Brain pericyte (primary cell): ENCODE measurements at places on chromosomes 13 and 19.

DNA sequence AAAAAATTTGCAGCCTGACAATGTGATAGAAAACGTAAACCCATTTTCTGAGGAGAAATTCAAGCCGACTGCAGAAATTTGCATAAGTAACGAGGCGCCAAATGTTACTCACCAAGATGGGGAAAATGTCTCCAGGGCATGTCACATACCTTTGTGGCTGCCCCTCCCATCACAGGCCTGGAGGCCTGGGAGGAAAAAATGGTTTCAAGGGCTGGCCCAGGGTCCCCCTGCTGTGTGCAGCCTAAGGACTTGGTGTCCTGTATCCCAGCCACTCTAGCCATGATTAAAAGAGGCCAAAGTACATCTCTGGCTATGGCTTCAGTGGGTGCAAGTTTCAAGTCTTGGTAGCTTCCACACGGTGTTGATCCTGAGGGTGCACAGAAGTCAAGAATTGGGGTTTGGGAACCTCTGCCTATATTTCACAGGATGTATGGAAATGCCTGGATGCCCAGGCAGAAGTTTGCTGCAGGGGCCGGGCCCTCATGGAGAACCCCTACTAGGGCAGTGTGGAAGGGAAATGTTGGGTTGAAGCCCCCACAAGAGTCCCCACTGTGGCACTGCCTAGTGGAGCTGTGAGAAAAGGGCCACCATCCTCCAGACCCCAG lies 1842.3 kb downstream of the PCDH9 start:
- no peak for DNase-seq

- DNase-seq = no peak
Measured at GRCh38 chr19:49387936-49388372, at the start of gene KASH5. Gene KASH5 (plus strand): TSS chr19:49388249. CDS start chr19:49390884, 2,635 bp downstream.

DNA sequence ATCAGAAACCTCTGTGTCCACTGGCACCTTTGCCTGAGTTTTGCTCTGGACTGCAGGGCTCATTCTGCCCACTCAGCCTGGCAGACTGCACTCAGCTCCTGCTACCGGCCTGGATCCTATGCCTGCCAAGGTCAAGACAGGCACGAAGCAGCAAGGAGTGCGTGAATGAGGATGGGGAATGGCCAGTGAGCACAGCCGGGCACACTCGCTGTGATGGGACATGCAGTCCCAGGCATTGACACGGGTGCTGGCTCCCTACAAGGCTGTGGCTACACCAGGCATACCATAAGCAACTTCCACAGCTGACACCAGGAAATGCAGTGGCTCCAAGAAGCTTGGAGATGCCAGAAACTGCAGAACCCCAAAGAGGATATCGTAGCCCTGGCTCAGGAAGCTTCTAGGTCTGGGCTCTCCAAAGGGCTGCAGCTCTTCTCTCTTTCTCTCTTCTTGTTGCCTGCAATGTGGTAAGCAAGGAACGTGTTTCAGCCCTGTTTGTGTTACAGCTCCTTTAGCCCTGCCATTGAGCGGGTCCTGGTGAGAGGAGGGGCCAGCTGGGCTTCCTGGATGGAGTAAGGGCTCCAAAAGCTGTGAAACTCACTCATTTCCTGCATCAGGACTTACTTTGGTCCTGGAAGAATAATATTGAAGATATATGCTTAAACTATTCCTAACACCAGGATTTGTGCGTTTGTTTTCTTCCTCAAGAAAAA lies 832.6 kb upstream of the SLITRK5 start:
- DNase-seq = no peak

DNA sequence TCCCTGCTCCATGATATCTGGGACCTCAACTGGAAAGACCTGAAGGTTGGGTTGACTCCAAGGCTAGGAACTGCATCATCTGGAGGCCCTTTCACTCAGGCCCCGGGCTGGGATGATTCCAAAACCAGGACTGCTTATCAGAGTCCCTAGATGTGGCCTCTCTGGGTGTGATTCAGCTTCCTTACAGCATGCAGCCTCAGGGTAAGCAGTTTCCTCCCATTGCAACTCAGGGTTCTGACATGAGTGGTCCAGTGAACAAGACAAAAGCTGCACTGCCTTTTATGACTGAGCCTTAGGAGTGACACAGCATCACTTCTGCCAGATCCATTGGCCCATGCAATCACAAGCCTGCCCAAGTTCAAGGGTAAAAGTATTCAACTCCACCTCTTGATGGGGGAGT lies 502.8 kb downstream of the COG6 start:
- DNase-seq = no peak

DNA sequence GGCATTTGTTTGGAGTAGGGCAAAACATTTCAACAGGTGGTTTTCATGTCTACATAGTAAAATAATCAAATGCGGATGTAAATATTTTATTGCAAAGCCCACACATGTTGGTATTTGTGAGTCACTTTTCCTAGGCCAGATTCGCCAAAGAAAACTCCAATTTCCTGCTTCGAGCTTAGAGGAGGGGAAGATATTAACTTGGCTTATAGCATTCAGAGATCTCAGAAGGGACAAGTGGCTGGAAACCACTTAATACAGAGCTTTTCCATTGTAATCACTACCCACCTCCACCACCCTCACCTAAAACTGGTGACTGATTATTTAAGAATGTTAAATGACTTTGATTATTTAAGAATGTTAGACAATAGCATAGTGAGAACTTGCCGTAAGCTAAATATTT lies 530.6 kb upstream of the SPRY2 start:
- DNase-seq = no peak

DNA sequence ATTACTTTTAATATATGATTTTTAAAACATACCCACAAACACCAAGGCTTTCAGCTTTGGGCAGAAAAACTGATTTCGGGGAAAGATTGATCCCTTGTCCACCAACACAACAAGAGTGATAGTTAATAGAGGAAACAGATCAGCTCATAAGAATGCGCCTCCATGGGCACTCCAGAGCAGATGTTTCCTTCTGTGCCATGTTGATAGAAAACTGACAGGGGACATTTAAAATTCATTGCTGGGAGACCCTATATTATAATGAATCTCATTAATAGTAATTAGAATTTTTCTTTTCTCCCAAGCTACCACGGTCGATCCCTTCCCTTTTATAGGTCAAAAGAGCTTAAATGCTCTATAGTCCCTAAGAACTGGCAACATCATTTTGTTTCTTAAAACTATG lies 431.2 kb downstream of the IRS2 start:
- no peak for DNase-seq

DNA sequence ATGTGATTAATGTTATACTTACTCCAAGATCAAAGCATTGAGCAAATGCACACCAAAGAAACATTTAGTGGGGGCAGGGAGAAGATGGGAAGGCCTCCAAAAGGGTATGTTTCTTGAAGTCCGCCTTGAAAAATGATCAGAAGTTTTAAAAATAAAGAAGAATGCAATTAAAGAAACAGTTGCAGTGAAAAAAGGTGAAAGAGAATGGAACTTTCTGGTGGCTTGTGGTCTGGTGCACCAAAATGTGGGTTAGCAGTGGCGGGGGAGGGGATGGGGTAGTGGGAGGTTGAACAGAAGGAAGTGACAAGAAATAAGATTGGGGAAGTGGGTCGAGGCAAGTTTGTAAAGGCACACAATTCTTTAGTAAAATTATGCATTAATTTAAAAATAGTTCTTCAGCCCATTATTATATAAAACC lies 2.5 kb downstream of the LCP1 start:
- no peak for DNase-seq

DNA sequence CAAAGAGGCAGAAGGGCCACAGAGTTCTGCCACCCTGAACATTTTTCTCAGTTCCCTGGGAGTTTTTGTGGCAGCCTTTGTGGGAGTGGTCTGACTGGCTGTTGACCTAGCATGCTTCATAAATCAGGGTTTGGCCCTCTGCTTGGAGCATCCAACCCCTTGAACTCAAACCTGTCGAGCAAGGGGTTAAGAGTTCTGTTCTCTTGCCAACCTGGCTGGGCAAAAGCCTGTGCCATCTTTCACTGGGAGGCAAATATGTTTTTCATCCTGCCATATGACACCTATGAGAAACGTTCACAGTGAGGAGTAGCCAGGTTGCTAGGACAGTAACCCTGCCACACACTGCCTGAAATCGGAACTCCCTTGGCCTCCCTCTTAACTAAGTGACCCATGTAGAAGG lies 7.7 kb upstream of the TEX26 start:
- no peak for DNase-seq

DNA sequence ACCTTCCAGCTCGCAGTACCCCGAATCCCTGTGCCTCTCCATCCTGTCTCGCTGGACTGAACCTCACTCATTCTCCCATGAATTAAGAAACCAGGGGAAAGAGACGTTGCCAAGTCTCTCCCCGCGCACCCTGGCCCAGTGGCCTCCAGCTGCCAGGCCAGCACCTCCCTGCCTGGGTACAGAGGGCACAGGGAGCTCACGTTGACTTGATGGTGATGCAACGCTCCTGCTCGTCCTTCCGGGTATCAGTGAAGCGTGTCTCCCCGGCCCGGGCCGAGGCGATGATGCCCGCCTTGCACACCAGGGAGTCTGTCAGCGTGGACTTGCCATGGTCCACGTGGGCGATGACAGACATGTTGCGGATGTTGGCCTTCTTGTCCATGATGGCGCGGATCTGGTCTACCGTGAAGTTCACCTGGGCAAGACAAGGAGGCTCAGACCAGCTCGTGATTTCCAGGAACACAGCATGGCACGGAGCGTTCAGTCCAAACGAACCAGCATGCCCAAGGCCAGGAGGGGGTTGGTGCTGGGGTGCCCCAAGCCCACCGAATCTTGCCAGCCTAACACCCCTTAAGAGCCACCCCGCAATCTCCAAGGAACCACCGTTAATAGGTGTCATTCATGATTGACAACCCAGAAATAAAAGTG lies 1.2 kb downstream of the EEF2 start:
- DNase-seq = no peak

- DNase-seq = no peak
Measured at GRCh38 chr19:3664879-3665642, 35.2 kb downstream of the PIP5K1C start.

- DNase-seq = peak; percentile 29
Measured at GRCh38 chr19:5345895-5346386, 5.3 kb upstream of the PTPRS start.
